ENCODE measurements at places on chromosomes 3 and 15. TPM values are rescaled to one million over a fixed set of nuclear protein-coding genes. Genes with fewer than 3 reads are reported as not detected.

DNA sequence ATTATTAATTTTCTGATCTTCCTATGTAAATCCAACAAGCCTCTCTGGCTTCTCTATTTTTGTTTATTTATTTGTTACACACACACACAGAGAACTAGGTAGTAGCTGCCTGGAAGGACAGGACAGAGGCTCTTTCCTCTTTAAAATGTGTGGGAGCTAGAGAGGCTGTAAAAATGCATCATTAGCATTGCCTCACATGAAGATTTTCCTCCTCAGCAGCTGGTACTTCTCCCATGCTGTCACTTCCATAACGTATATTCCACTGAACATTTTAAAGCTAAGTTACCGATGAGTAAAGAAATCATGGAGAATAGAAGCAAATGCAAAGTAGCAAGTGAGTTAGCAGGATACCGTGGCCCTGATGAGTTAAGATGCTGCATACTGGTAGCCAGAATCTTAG is 63.9 kb downstream of the IMPG2 start:
- H3K27ac ChIP-seq: no peak overlapping the region
- no peaks in the 10 kb centered on the region for H3K27me3 ChIP-seq
- H3K36me3 ChIP-seq: no peaks in the 10 kb centered on the region
- no peak overlapping the region for H3K4me3 ChIP-seq

- no peaks in the 10 kb centered on the region for H3K27me3 ChIP-seq
- no peaks in the 10 kb centered on the region for H3K4me1 ChIP-seq
- no peak overlapping the region for H3K4me3 ChIP-seq
- H3K36me3 ChIP-seq: no peaks in the 10 kb centered on the region
- no peak overlapping the region for H3K27ac ChIP-seq
Measured at GRCh38 chr3:55065331-55065730, 137.5 kb upstream of the LRTM1 start.

GRCh38 chr15:88393719-88394519 is 73.3 kb downstream of the MRPL46 start:
- DNase-seq: no peak
- H3K27ac ChIP-seq: no peak overlapping the region
- no peaks in the 10 kb centered on the region for H3K27me3 ChIP-seq

DNA sequence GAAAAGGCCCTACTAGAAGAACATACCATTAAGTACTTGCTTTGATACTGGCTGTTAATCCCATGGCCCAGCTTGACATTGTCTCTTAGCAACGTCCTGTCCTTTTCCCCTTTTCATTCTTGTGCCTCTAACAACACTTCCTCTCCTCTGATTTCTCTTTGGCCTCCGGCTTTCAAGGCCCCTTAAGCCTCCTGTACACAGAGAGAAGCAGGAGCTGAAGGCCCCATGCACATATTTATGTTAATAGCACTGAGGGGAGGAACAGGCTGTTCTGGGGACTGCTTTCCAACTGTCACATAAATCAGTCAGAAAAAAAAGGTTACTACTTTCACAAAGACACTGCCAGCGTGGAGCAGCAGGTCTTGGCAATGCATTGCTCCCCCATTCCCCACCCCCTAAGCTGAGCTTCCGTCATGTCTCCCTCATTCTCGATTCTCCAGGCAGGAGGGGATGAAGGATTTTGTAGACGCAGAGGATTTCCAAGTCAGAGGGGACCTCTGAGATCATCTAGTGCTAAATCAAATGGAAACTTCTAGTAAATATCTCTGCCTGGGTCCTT is 257.4 kb upstream of the ADAMTS9 start:
- H3K4me1 ChIP-seq: peaks cover 12% of the 10 kb centered on the region
- H3K27me3 ChIP-seq: no peaks in the 10 kb centered on the region
- peak overlapping the region; percentile 7 for H3K27ac ChIP-seq
- H3K4me3 ChIP-seq: no peak overlapping the region

DNA sequence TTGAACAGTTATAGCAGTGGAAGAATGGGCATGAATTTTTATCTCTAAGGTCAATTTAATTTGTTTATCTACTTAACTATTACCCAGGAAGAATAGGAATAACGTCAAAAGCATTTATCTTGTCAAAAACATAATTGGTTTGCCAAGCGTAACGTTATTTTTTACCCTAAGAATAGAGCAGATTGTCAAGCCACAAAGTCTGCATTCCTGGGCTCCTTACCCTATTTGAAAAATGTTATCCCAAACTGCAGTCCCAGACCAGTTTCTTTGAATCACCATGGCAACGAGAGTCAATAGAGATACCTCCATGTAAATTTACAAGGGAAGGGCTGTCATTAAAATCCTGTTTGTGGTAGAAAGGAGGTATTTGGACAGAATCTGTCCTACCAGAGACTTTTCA is 61.1 kb downstream of the CPNE4 start:
- H3K4me1 ChIP-seq: no peaks in the 10 kb centered on the region
- H3K27ac ChIP-seq: no peak overlapping the region
- H3K4me3 ChIP-seq: no peak overlapping the region
- H3K36me3 ChIP-seq: no peaks in the 10 kb centered on the region
- DNase-seq: no peak

GRCh38 chr15:62665449-62665848 is 377.1 kb upstream of the TPM1 start:
- no peaks in the 10 kb centered on the region for H3K36me3 ChIP-seq
- H3K4me3 ChIP-seq: no peak overlapping the region
- no peaks in the 10 kb centered on the region for H3K4me1 ChIP-seq

DNA sequence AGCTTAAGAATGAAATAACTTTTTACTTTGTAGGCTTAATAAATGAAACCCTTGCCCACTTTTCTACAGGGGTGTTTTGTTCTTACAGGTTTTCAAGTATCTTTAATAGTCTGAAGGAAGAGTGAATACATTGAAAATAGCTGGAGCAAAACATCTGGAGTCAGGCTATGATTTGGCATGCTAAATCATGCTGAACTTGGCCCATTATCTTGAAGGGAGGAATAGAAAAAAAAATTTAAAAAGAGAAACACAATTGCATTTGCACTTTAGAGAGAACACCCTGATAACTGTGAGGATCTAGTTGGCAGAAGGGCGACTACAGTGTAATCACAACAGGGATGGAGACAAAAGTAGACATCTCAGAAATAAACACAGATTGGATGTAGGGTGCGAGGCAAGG is 1.8 kb upstream of the IQGAP1 start:
- no peak for DNase-seq
- H3K4me3 ChIP-seq: no peak overlapping the region
- peaks cover 20% of the 10 kb centered on the region for H3K4me1 ChIP-seq

GRCh38 chr3:128408012-128408692 is 58.5 kb downstream of the DNAJB8 start:
- no peaks in the 10 kb centered on the region for H3K27me3 ChIP-seq
- H3K27ac ChIP-seq: no peak overlapping the region
- no peak for DNase-seq
- H3K36me3 ChIP-seq: no peaks in the 10 kb centered on the region

DNA sequence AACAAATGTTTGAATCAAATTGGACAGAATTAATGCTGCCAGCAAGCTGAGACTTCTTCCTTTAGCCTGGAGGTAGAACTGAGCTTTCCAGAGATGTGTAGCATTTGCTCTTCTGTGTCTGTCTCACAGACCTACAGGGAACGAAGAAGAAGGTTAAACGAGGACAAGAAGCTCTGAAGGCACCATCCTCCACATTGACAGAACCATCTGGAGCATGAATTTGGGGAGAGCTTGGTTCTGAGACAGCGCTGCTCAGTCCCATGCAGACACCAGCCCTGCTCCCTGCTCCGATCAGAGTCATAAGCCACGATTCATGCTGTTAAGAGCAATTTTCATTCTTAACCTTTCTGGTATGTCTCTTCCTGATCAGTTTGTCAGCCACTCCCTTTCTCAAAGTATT is 7.7 kb upstream of the KY start:
- H3K36me3 ChIP-seq: no peaks in the 10 kb centered on the region
- no peaks in the 10 kb centered on the region for H3K27me3 ChIP-seq
- no peaks in the 10 kb centered on the region for H3K4me1 ChIP-seq
- DNase-seq: no peak
- no peak overlapping the region for H3K27ac ChIP-seq

- no peak for DNase-seq
- H3K27ac ChIP-seq: no peak overlapping the region
- peaks cover 4% of the 10 kb centered on the region for H3K27me3 ChIP-seq
- H3K4me3 ChIP-seq: no peak overlapping the region
- H3K4me1 ChIP-seq: no peaks in the 10 kb centered on the region
Measured at GRCh38 chr3:167930453-167930852, 165.3 kb downstream of the GOLIM4 start.

- peaks cover 2% of the 10 kb centered on the region for H3K36me3 ChIP-seq
- H3K4me3 ChIP-seq: peak overlapping the region; percentile 49
- peak; percentile 93 for DNase-seq
- peak overlapping the region; percentile 94 for H3K27ac ChIP-seq
- H3K4me1 ChIP-seq: peaks cover 41% of the 10 kb centered on the region
Measured at GRCh38 chr3:157160658-157161424, 894 bp upstream of the CCNL1 start.

DNA sequence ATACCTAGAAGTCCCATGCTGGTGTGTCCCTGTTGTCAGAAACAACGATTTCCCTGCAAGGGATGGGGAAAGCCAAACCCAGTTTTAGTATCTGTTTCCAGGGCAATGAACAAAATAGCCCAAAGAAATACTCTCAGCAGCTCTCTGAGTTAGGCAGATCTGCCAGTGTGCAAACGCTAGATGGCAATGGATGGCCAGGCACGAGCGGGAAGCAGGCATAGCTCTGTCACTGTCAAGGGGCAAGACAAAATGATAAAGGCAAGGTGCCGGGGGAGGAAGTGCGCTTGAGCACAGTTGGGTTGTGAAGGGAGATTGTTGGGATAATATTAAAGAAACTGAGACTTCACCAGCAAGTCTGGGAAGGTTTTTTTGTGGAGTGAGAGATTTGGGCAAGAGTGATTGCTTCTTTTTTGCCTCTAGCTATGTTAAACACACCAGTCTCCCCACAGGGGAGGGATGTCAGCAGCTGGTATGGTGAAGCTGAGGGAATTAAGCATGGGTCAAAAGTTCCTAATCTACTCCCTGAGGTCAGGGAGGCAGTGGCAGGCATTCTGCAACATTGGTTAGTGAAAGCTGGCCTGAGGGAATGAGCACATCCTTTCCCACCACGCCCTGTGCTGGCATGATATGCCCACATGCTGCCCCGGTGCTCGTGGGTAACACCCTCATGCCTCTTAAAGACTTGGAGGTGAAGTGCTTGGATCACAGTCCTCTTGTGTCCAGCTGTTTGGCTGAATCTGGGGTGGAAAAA is 117.5 kb downstream of the PDCD6IP start:
- H3K4me1 ChIP-seq: no peaks in the 10 kb centered on the region
- no peaks in the 10 kb centered on the region for H3K27me3 ChIP-seq
- DNase-seq: no peak
- H3K27ac ChIP-seq: no peak overlapping the region

- H3K4me1 ChIP-seq: no peaks in the 10 kb centered on the region
- no peak overlapping the region for H3K27ac ChIP-seq
- H3K4me3 ChIP-seq: no peak overlapping the region
- no peak for DNase-seq
Measured at GRCh38 chr3:46080969-46081345, 53.7 kb upstream of the XCR1 start.

DNA sequence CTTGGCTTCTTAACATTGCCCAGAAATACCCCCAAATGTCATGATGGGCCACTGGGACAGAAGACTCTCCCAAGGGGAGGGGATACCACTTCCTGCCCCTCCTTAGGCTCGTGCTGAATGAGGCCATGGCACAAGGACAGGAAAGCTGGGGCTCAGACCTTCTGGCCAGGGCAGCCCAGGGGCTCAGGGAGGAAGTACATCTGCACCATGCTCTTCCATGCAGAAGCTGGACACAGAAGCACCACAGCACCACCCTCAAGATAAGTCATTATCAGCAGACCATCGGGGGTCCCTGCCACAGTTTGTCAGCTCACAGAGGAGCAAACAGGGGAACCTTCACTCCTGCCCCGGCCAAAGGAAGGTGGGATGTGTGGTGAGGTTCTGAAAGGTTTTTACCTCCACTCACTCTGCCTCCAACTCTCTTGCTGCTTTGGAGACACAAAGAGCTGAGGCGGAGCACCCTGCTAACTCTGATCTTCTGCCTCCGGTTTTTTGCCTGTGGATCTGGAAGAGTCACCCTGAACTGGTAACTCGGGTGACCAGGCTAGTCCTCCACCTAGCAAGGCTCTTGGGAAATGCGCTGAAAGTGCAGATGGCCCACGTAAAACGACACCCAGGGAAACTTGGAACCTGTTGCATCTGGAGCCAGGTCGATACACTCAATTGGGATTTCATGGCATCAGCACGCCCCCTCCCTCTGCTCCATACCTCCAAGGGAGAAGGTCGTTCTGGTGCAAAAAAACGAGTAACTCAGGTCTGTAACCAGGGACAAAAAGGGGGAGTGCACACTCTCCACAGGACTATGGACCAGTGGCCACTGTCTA is 8.3 kb downstream of the BMF start:
- H3K4me3 ChIP-seq: no peak overlapping the region
- H3K27ac ChIP-seq: no peak overlapping the region
- no peaks in the 10 kb centered on the region for H3K27me3 ChIP-seq
- H3K36me3 ChIP-seq: peaks cover 3% of the 10 kb centered on the region

DNA sequence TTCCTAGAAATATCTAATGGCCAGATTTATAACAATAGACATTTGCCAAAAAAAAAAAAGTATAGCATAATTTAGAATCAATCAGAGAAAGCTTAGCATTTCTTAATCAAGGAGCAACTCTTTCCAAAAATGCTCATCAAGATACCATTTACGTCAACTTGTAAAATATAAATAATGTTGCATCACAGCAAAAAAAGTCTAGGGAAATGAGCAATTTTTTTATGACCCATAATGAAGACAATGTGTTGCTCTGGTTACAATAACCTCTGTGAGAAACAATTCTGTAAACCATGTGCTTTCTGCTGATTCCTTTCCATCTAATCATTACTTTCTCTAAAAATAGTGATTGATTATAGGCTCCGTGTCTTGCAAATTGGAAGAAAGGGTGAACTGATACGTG is 36.3 kb downstream of the KBTBD8 start:
- no peaks in the 10 kb centered on the region for H3K27me3 ChIP-seq
- no peaks in the 10 kb centered on the region for H3K36me3 ChIP-seq
- no peaks in the 10 kb centered on the region for H3K4me1 ChIP-seq
- no peak overlapping the region for H3K4me3 ChIP-seq

Gene MASP1
- polyA plus RNA-seq: 0.50 TPM

Gene ADCY5
- 0.08 TPM for polyA plus RNA-seq

Gene CFAP100
- not detected for polyA plus RNA-seq

Gene ANKRD34C
- polyA plus RNA-seq: not detected

Gene CPLX3
- polyA plus RNA-seq: not detected
